ENCODE measurements at places on chromosomes 1 and 21.

DNA sequence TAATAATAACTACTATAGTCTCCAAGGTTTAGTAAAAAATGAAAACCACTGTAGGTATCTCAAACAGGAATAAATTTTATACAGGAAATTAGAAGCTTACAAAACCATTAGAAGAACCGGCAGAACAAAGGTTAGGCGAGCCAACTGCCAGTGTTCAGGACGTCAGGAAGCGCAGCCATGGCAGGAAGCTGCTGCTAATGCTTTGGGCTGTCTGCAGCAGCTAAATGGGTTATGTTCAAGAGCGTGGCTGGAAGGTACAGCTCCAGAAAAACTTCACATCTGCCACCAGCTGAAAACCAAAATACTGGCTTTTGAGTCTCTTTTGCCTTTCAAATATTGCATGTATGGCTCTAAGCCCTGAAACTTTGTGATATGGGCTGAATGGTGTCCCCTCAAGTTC, 35.7 kb upstream of the MYSM1 start:
- DNase-seq: no peak

GRCh38 chr1:57208741-57209302, 215.0 kb downstream of the DAB1 start:
- DNase-seq: no peak

DNA sequence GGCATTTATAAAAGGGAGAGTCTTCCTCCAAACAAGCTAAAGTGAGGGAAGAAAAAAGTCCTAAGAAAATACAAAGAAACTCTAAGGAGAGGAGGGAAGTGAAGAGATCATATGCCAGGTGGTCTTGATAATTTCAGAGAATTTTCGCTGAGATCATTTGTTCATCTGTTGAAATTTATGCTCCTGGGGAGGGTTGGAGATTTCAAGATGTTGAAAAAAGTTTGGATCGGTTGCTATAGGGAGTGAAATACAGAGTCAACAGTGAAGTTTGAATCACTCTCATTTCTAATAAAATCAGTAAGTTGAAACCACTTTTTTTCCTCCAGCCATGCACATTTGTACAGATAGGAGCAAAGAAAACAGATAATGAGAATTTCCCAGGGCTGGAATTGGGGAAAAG, 299.1 kb upstream of the ADAMTS5 start:
- DNase-seq: no peak

GRCh38 chr1:9601942-9602793, 13.5 kb downstream of the TMEM201 start:
- DNase-seq: no peak

- no peak for DNase-seq
Measured at GRCh38 chr21:45231705-45232104, 56.0 kb downstream of the POFUT2 start.

- no peak for DNase-seq
Measured at GRCh38 chr1:246437961-246438360, 69.1 kb downstream of the SMYD3 start.

DNA sequence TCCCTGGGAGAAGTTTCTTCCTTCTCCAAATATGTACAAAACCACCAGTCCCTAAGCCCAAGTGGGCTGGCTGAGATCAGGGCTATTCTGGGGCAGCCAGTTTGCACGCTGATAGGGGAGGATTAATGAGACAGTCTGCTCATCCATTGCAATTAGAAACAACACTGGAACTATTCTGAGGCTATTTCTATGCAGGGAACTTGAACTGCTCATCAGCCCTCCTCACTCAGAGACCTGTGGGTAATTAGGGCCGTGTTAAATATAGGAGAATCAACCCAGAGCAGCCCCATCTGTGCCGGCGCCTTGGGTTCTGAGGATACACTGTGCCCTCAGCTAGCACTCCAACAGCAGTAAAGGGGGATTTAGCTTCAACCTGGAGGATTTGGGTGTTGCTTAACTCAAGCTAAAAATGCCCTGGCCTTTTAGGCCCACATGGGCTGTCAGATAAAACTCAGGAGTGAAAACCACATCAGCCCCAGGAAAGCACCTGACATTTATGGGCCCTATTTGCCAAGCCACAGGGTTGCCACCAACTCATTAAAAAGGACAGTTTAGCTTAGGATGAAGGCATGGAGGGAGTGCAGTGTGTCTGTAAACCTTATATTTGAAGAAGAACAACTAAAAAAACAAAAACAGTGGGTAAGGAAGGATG, 53.9 kb downstream of the DUSP10 start:
- no peak for DNase-seq

GRCh38 chr1:41687007-41687406, 202.5 kb upstream of the EDN2 start:
- peak; percentile 28 for DNase-seq

- DNase-seq: peak; percentile 74
Measured at GRCh38 chr21:32411350-32412161, 950 bp upstream of the EVA1C start.

DNA sequence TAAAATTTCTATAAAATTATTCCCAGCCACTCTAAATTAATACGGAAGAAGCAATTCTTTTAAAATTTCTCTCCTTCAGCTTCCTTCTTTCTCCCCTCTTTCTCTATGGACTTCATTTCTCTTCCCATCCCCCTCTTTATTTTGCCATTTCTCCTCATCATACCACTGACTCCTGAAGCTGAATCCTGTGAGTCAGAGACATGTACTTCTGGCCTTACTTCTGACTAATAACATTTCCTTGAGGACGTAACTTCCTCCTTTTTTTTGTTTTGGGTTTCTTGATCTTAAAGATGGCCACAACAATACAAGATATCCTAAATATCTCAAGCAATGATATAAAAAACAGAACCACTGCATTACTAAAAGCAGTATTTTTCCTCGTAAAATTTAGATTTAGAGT, 63.6 kb upstream of the DENND1B start:
- DNase-seq: no peak

GRCh38 chr1:21368515-21369289, 71.2 kb upstream of the NBPF3 start:
- peak; percentile 43 for DNase-seq

DNA sequence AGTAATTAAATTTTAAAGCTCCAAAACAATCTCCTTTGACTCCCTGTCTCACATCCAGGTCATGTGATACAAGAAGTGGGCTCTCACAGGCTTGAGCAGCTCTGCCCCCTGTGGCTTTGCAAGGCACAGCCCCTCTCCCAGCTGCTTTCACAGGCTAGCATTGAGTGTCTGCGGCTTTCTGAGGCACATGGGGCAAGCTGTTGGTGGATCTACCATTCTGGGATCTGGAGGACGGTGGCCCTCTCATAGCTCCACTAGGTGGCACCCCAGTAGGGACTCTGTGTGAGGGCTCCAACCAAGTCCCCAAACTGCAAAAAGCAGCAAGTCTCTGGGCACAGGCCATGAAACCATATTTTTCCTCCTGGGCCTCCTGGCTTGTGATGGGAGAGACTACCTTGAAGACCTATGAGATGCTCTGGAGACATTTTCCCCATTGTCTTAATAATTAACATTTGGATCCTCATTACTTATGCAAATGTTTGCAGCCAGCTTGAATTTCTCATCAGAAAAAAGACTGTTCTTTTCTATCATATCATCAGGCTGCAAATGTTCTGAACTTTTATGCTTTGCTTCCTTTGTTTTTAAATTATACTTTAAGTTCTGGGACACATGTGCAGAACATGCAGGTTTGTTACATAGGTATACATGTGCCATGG, 554.1 kb upstream of the OLFM3 start:
- DNase-seq: peak; percentile 18

GRCh38 chr1:34926156-34926555, 3.3 kb downstream of the DLGAP3 start:
- DNase-seq: no peak
